ENCODE measurements at places on chromosomes 5 and 9.

- no peak for DNase-seq
Measured at GRCh38 chr5:120093178-120093577, 370.9 kb upstream of the PRR16 start.

DNA sequence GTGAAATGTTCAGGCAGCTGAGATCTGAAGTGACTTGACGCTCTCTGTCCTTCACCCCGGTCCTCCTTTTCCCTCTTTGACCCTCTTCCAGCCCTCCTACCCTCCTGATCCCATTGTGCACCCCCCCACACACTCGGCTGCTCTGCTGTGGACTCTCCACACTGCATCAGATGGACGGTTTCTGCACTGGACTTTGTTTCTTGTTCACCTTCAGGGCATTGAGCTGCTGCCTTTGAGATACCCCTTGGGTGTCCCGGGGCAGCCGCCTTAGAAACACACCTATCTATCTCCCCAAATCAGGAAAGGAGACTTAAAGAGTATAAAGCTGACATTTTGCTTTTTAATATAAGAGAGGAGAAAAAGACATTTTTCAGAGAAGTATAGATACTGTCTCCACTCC lies 27.5 kb downstream of the AMBP start:
- DNase-seq: no peak

GRCh38 chr9:138119202-138120027 lies 241.8 kb downstream of the CACNA1B start:
- no peak for DNase-seq

GRCh38 chr5:96150007-96150406 lies 188.4 kb upstream of the ELL2 start:
- no peak for DNase-seq

DNA sequence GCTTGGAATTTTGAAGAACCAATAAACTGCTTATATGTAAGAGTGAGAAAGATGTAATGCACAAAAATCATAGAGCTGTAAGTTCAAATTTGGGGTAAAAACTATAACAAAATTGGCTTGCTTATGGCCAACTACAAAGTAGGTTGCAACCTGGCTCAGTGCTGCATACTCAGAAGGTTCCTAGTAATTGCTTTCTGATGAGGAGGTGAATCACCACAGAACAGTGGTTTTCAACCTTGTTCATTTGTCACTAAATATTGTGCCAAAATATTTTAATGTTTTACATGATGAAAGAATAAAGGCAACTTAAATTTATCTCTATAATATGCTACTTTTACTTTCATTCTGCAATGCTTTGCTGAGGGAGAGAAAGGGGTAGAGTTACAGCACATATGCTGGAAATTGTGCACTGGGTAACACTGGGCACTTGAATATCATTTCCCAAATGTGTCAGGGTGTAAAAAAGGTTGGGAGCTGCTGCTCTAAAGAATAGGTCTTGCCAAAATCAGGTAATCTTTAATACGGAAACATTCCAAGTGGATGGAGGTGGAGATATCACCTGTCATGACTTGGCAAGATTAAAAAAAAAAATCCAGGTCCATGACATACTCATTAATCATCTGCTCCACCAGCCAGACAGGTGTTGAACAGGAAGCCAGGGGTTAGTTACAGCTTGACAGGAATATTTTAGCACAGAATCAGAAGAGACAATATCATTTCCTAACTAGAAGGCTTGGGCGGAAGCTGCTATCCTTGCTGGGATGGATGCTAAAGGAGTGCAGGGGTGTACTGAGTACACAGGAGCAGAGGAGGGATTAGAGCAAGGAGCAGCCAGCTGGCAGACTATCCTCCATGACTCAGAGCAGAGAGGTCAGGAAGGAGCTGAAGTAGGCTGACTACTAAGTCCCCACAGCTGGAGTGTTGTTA lies 34.6 kb upstream of the CCL21 start:
- DNase-seq: no peak

- no peak for DNase-seq
Measured at GRCh38 chr9:117156771-117157535, 257.9 kb downstream of the ASTN2 start.

DNA sequence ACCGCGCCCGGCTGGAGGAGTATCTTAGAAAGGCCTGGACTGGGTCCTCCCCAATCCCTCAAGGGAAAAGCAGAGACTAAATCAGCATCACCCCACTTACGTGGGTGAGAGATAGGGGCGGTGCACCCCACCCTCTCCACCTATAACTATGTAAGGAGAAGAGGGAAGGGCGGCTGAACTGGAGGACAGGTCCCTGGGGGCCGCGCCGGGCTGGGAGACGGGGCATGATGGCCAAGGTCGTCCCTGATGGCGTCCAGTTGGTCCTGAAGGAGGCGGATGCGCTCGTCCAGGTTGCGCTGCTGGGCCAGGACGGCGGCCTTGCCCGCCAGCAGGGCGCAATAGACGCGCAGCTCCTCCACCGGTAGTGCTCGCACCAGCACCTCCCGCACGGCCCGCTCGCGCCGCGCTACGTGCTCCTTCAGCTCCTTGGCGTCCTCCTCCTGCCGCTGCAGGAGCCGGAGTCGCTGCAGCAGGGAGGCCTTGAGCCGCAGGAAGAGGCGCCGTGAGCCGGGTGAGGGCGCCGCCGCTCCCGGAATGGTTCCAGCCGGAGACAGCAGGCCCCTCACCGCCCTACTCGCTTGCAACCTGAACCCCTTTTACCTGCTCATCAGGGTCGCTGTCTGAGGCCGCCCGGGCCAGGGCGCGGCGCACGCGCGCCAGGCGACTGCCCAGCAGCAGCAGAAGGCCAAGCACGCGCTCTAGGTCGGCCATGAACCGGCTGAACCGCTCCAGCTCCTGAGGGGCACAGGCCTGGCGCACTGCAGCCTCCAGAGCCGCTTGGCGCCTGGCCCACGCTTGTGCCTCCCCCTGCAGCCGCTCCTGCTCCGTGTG lies 7.6 kb downstream of the SHROOM1 start:
- DNase-seq: no peak

- DNase-seq: no peak
Measured at GRCh38 chr9:6758248-6758497, 400 bp downstream of the KDM4C start.

DNA sequence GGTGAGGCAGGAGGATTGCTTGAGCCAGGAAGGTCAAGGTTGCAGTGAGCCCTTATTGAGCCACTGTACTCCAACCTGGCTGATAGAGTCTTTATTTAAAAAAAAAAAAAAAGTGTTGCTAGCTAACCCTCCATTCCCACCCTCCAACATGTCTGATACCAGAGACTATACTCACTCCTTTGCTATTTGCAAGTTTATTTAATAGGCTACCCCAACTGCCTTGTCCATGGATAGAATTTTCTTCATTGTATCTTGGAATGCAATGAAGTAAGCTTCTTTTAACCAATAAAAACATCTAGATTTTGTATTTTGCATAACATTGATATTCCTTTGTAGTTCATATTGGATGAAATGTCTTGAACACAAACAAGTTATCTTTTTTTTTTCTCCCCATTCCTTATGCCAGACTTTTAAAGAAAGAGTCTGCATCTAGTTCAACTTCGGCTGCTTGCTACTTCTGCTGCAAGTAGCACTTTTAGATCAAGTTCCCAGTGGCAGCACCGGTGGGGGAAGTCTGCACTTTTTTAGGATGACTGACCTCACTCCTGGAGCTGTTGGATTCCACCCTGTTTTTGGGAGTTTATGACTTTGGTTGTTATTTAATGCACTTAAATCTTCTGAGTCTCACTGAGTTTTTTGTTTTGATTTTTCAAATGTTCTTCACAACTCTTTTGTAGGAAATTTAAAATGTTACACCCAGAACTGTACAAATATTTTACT lies 112.5 kb downstream of the UHRF2 start:
- DNase-seq: no peak

DNA sequence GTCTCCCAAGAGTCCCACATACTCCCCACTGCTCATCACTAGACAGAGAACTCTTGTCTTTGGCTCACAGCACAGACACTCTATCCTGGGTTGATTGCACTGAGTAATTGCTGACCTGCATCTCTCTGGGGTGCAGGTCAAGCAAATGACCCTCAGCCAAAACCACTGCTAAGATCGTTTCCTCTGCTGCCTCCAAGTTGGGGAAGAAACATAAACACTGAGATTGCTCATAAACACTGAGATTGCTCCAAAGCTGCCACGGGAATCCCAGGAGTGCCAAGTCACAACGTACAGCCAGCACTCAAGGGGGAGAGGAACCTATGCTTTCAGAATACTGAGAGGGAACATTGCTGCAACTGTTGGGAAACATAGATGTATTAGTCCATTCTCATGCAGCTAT lies 1402.1 kb upstream of the ACO1 start:
- DNase-seq: no peak

GRCh38 chr5:1955586-1955985 lies 72.9 kb upstream of the IRX4 start:
- DNase-seq: no peak

DNA sequence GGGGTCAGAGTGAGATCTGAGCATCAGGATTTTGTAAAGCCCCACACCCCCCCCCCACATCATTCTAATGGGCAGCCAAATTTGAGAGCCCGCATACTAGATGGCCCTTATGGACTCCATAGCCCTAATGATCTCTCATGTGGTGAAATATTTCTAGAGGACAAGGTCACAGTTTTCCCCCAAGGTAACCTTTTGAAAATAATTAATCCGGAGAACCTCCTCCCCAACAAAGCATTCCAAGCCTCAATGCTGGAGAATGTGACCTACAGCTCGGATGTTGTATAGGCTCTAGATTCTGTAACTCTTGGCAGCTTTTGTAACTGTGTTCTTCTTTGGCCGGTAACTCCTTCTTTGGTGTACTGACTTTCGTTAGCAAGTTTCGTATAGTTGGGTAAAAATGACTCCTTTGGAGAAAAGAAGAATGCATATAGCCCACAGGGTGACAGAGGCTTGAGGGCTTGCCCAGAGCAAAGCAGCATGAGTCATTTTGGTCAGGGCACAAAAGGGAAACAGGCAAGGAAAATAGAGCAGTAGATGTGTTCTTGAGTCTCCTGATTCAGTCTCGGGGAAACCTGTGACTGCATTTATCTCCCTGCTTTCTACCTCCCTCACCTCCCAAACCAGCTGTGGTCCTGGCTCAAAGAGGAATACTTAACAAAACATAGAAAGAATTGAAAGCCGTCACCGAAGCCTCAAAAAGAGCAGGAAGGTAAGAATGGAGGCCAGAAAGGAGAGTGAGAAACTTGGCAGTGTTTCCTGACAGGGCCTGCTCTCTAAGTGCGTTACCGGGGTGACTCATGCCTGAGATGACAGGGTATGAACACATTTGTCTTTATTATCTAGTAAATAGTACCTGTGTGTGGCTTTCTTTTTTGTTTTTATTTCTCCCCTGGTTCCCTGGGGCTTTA lies 6.6 kb upstream of the XPA start:
- DNase-seq: no peak

- no peak for DNase-seq
Measured at GRCh38 chr5:28743025-28743715, 1704.8 kb upstream of the CDH9 start.

DNA sequence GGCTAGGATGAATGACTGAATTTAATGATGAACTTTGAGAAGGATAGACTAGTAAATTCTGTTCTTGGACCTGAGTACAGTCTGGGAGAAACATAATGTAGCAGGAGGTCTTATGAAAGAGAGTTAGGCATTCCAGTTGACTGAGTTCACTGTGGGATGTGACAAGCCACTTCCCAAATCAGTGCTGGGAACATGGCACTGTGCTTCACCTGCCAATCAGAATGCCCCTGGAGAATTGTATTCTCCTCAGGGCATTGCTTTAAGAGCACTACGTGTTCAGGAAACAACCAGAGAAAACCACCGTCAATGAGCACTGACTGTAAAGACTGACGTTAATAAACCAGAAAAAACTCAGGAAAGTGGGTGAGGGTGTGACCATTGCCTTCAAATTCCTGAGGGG lies 1.2 kb downstream of the CCDC107 start:
- DNase-seq: no peak

DNA sequence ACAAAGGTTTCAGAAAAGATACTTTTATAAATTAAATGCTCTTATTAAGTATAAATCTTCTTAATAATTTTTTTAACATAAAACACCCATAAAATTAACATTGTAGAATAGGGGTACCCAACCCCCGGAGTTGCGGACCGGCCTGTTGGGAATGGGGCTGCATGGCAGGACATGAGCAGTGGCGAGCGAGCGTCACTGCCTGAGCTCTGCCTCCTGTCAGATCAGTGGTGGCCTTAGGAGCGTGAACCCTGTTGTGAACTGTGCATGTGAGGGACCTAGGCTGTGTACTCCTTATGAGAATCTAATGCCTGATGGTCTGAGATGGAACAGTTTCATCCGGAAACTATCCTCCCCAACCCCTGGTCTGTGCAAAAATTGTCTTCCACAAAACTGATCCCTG lies 35.3 kb downstream of the CLINT1 start:
- DNase-seq: no peak

DNA sequence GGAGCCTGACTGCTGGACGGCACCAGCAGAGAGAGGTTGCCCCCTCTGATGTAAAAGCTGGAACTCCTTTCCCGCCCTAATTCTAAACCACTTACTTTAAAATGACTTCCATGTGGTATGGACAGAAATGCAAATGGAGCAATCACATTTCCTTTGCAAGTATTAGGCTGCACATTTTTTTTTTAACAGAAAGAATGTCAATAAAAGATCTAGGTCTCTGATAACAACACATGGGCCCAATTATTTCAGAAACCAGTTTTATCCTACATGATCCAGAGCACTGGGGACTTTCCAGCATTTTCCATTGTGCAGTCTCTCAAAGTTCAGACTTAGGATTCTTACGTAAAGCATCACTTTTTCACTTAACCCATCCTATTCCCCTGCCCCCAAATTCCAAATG lies 203.7 kb downstream of the NXNL2 start:
- no peak for DNase-seq
